ENCODE measurements at places on chromosomes 3 and 15.

DNA sequence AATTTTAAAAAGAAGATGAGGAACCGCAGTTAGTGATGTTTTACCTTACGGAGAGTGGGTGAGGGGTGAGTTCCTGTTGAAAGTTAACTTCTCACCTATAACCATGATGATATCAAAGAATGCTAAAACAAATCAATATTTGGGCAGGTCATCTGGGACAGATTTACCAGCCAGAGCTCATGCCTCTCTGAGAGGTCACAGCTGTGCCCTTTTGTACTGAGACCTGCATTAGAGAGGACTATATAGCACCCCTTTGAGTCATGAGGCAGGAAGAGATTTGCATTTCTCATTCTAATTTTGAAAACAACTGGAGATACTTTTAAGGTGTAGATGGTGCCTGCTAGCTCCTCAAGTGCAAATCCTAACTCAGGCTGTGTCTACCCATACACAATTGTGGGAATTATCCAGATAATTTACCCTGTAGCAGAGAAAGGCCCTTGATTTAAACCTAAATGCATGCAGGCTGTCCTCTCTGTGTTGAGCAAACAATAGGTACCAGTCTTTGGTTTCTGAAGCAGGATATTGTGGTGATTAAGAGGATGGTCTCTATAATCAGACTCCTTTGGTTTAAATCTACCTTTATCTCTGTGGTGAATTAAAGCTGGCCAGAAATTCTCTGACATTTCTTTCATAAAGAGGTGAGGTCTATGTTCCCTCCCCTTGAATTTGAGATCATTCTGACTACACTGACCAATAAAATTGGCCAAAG lies 5.8 kb upstream of the TM4SF4 start:
- no peak for DNase-seq

- DNase-seq = no peak
Measured at GRCh38 chr15:55279746-55280351, 9.8 kb downstream of the RAB27A start.

- no peak for DNase-seq
Measured at GRCh38 chr3:31810991-31811433, 170.1 kb downstream of the OSBPL10 start.

DNA sequence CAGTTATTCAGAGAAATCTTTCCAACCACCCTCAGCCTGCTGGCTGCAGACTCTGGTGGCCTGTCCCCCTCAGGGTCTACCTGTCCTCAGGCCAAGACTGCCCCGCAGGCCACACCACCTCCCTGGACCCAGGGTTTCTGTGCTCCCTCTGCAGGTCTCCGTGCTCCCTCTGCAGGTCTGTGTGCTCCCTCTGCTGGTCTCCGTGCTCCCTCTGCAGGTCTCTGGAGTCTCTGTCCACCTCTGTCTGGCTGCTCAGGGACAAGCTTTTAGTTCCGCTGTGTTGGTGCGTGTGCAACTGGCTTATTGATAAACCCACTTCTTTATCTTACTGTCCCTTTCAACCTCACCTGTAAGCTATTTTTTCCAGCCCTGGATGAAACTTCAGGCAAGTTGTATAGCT lies 30.1 kb downstream of the BDH1 start:
- no peak for DNase-seq

- no peak for DNase-seq
Measured at GRCh38 chr3:66400411-66401156, 100.2 kb downstream of the LRIG1 start.

DNA sequence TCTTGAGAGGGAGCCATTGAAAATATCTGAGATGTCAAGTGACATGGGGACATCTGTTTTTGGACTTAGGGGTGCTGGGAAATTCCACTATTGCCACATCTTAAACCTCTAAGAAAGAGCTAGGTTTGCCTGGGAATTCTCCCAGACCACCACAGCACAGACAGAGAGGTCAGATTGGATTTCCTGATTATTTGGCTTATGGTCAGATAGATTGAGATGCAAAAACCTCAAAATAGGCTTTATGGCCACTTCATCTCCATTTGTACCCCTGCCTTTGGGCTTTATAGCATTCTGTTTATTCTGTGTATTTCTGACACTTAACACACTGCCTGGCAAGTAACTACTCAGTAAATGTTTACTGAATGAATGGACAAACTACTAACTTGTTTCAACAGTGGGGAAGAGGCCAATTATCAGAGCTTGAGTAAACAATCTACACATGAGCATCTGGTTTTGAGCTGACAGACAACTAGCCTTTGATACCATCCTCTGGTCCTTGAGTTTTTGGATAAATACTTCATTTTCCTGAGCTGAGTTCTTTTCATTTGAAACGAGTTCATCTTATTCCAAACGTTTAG lies 81.8 kb downstream of the TP63 start:
- DNase-seq = no peak

DNA sequence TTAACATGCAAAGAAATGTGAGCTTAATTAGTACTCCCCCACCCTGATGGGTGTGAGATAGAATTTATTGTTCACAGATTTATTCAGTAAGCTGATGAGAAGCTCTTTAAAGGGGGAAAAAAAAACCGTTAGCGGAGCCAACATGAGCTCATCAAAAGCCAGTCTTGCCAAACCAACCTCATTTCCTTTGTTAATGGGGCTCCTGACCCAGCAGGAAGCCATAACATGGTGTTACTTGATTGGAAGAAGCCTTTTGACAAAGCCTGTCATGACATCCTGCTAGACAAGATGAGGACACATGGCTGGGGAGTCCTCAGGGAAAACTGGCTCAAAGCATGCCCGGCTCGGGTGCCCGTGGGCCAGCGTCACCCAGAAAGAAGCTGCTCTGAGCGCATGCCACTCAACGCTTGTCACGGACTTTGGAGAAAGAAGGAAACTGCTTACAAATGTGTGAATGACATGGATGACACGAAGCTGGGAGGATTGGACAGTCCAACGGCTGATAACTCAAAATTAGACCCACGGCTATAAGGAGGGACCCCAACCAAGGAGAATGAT lies 64.6 kb downstream of the SLCO2A1 start:
- DNase-seq = no peak

DNA sequence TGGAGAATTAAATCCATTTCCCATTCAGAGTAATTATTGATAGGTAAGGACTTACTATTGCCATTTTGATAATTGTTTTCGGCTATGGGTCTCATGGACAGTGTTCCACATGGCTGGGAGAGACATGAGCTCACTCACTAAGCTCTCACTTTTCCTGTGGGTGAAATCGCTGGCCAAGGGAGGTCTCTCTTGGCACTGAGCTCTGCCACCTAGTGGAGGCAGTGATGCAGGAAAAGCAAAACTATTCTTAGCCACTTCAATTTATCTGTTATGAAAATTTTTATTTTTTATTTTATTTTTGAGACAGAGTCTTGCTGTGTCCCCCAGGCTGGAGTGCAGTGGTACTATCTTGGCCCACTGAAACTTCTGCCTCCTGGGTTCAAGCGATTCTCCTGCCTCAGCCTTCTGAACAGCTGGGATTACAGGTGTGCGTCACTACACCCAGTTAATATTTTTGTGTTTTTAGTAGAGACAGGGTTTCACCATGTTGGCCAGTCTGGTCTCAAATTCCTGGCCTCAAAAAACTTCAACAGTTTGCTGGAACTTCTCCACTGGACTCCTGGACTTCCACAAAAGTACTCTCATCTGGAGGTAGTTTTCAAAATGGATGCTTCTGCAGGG lies 4.7 kb upstream of the RNF13 start:
- DNase-seq = peak; percentile 33

GRCh38 chr15:67134067-67134838 lies 68.9 kb downstream of the SMAD3 start:
- no peak for DNase-seq

- DNase-seq = no peak
Measured at GRCh38 chr15:93614386-93615104, 525.5 kb upstream of the RGMA start.

DNA sequence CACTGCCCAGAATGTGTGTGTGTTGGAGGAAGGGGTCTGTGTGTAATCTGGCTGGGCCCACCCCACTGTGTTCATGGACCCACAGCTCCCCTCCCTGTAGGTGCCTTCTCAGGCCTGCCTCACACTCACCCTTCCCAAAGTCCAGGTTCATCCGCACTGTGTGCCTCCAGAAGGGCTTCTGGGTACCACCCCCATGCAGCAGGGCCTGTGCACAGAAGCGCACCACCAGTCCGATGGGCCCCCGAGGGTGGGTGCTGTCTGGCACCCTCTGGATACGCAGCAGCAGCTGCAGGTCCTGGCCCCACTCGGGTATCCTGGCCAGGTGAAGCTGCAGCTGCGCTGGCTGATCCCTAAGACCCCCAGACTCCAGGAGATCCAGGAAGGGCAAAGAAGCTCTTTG lies 12.8 kb upstream of the TGM5 start:
- DNase-seq = no peak

DNA sequence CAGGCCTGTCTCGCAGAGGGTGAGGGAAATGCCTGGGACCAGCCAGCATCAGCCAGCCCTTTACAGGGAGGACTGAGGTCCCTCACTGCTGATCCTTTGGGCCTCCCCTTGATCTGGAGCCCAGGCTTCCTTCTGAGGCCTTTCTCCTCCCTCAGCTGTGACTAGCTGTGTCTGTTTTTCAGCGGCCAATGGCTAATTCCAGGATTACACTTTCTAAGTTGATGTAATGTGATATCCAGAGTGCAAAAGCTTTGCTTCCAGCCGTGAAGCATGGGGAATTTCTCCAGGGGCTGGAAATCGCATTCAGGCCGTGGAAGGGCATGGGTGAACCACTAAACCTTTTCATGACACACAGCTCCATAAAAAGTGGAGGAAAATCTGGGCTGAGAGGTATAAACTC lies 157.6 kb downstream of the SHQ1 start:
- DNase-seq = no peak

- DNase-seq = no peak
Measured at GRCh38 chr15:60737217-60737616, 258.3 kb upstream of the ICE2 start.

GRCh38 chr3:129540776-129541516 lies 2.0 kb upstream of the H1-8 start:
- DNase-seq = no peak

DNA sequence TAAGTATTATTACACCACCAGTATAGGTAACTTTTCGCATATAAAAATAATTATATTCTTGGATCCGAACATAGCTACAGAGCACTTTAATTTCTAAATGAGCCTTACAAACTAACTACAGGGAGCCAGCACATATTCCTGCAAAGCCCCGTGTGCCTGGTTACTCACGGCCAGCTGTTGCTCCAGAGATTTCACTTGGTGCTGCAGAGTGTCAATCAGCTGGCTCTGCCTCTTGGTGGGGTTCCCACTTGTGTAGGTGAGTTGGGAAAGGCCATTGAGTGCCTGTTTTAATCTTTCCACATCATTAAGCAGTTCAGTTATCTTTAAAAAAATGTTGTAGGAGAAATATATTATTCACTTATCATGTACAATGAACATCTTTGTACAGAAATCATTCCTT lies 98.9 kb downstream of the UACA start:
- DNase-seq = no peak

DNA sequence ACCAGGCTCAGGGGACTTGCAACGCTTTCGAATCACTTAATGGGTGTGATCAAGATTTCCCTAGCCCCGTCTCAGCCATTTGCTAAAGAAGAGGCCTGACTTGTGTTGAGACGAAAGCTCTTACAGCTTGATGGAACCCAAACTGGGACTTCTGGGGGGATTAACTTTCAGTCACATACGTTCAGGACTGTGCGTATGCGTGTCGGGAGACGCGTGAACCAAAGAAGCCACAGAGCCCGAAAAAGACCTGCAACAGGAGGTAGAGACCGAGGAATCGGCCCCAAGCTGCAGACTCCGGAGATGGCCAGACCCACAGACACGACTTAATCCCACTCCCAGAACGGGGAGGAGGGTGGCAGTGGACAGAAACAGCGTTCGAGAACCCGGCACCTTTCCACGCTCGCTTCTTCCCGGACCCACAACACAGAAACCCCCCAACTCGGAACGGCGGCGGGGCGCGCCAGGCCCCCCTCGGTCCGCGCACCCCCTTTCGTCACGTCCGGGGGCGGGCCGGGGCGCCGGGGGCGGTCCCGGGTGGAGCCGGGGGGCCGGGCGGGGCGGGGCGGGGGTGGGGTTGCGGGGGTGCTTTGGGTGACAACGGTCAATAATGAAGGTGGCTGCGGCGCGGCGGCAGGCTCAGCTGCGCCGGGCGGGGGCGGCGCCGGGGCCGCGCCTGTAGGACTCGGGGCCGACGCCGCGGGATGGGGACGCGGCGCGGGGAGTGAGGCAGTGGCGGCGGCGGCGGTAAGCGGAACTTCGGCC lies at the start of gene ATP11B:
Gene ATP11B, plus strand, starts transcription at position 604 of the 762 bp plus-strand sequence. CDS start 256 bp downstream, outside the sequence.
- DNase-seq = peak; percentile 8

DNA sequence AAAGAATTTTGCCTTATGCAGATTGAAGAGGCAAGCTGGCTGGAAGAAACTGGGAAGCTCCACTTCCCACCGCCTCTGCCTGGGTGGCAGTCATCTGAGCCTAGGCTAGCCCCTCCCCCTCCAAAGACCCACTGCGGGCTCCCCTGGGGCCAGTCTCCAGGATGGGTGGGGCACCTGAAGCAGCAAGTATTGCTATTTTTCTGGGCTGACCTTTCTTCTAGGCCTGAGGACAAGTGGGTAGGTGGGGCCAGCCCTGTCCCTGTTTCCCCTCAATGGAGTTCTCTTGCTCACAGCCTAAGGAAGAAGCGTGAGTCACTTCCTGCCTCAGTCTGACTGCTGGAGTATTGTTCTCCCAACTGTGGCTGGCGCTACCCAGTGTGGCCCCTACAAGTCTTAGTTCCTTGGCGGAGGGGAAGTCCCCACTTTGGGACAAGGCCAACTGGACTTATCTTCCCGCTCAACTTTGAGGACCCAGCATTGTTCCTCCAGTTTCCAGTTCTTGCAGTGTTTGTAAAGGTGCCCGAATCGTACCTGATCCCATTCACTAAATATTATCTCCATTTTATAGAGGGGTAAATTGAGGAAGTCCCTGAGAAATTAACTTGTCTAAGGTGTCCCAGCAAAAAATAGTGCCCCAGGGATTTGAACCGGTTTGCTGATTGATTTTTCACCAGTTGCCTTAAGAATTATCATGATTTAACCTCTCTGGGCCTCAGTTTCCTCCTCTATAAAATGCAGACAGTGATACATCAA lies 1.4 kb downstream of the FURIN start:
- peak; percentile 60 for DNase-seq
